H9 (cell line): ENCODE measurements at places on chromosomes 1 and 21.

- DNase-seq = no peak
These were observed 34.5 kb downstream of the MAN1A2 start for GRCh38 chr1:117401761-117402160.

GRCh38 chr1:82538876-82539275 is 738.1 kb downstream of the ADGRL2 start:
- DNase-seq = no peak

- peak; percentile 43 for DNase-seq
These were observed 49.1 kb upstream of the IFNLR1 start for GRCh38 chr1:24235921-24236788.

- DNase-seq = no peak
These were observed 49.8 kb upstream of the MROH9 start for GRCh38 chr1:170885551-170885950.

GRCh38 chr1:115456441-115456961 is 118.5 kb upstream of the NGF start:
- DNase-seq = no peak

DNA sequence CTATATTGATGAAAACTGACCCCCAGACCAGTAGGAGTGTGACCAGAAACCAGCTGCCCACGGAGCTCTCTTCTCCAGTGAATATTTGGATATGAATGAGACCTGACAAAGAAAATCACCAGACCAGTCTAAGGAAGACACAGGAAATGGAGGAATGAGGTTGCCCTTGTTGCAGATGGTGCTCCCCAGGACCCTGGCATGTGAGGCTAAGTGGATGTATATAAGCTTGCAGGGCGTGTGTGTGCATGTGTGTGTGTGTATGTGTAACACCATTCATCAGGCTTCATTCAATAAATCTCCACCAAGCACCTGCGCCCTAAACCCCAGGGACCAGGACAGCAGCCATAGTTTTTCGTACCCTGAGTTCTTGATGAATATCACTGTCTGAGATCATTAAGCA is 14.4 kb downstream of the PHLDA3 start:
- DNase-seq = no peak

GRCh38 chr1:186689376-186689775 is 9.2 kb upstream of the PTGS2 start:
- no peak for DNase-seq

DNA sequence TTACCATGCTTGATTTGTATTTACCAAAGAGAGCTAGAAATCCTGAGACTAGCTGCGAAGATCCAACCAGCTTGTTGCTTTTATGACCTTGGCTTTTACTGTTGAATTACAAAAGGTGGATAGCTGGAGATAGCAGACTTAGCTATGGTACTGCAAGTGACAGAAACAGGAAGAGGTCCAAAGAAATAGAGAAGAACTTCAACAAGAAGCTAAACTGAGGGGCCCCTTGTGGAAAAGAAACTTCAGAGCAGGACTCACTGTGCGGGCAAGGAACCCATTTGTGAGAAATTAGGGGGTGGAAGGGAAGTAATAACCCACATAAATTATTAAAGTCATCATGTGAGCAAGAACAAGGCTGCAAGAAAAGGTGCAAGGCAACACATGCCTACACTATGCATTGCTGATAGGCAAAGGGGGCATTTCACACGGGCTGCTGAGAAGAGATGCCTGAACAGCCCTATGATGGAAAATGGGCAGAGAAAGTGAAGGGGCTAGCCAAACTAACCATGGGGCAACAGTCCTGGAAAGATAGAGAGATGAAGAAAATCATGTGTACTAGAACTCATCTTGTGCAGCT is 116.6 kb upstream of the PRDX6 start:
- DNase-seq = no peak

GRCh38 chr1:67688526-67689219 is 3.7 kb downstream of the GADD45A start:
- no peak for DNase-seq

DNA sequence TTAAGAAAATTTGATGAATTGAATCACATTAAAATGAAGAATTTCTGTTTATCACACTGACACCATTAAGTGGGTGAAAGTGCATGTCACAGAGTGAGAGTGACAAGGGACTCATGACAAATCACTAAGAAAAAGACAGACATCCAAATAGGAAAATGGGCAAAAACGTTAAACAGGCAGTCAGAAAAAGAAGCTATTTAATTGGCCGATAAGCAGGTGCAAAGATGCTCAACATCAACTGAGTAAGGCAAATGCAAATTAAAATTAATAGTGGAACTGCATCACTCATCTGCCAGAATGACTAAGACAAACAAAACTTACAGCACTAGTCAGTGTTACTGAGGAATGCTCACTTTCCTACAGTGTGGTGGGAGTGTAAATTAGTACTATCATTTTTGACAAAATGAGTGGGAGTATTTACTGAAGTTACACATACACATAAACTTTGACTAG is 39.2 kb upstream of the RUNX1 start:
- no peak for DNase-seq

DNA sequence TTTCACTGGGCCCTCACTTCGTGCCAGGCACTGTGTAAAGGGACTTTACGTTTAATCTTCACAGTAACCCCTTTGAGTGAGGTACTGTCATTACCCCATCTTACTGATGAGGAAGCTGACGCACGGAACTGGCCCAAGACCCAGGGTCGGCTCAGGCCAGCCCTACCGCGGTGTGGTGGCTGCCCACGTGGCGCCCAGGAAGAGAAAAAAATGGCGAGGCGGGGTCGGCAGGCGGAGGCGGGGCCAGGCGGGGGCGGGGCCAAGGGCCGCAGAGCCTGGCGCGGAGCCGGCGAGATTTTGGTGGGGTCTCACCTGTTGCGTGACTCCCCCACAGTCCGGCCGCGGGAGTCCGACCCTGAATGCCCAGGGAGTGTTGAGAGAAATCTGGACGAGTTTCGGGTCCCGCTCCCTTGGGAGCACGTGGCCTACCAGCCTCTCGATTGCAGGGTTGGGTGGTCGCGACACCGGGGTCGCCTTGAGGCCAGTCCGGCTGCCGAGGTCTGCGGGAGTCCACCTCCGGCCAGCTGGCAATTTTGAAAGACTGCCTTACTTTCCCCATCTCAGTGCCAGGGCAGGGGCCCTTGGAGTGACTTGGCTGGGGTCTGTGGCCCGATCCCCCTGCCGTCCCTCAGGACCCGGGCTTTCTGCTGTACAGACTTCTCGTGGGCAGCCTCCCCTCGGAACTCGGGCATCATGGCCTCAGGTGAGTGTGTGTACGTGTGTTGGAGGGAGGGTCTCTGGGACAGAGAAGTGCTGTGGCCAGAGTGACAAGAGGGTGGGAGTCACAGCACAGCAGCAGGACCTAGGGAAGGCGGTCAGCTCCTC is at the start of the genes AMPD2 and GNAT2:
Gene AMPD2 (plus strand): TSS at position 262 of the 825 bp plus-strand sequence. CDS start 1,339 bp downstream, outside the sequence.
Gene GNAT2 (minus strand): TSS at position 41 of the 825 bp plus-strand sequence. CDS start 6,746 bp downstream, outside the sequence.
- DNase-seq = peak; percentile 80

- no peak for DNase-seq
These were observed 338.4 kb downstream of the DISC1 start for GRCh38 chr1:231964961-231965360.

DNA sequence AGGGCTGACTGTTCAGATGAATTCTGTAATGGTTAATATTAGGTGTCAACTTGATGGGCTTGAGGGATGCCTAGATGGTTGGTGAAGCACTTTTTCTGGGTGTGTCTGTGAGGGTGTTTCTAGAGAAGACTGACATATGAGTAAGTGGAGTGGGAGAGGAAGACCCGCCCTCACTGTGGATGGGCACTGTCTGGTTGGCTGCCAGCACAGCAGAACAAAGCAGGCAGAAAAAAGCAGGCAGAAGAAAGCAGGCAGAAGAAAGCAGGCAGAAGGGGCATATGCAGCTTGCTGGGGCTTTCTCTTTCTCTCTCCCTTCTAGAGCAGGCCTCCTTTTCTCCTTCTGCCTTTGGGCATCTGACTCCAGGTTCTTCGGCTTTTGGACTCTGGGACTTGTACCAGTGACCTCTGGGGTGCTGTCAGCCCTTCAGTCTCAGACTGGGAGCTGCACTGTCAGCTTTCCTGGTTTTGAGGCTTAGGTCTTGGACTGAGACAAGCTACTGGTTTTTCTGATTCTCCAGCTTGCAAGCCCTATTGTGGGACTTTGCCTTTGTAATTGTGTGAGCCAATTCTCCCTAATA is 42.9 kb upstream of the CD2 start:
- DNase-seq = peak; percentile 54

GRCh38 chr1:204408074-204408507 is 3.5 kb downstream of the PPP1R15B start:
- no peak for DNase-seq

DNA sequence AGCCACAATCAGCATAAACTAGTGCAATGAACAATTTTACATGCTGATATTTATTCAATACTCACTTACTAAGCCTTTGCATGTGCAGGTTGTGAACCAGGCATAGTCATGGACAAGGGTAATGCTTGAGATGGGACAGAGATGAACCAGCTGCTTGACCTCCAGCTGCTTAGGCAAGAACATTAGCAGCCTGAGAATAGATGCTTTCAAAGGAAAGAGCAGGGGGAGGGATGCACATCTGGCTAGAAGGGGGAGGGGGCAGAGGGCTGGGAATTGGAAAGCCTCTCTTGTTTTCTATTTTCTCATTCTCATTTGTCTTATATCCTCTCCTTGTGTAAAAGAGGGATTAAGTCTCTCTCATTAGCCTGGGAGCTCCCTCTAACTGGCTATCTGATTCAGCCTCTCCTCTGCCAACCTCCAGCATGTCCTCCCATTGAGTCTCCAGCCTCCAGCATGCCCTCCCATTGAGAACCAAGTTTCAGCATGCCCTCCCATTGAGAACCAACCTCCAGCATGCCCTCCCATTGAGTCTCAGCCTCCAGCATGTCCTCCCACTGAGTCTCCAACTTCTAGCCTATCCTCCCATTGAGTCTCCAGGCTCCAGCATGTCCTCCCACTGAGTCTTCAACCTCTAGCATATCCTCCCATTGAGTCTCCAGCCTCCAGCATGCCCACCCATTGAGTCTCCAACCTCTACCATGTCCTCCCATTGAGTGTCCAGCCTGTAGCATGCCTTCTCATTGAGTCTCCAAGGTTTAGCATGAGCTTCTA is 38.4 kb upstream of the TRABD2B start:
- no peak for DNase-seq

- DNase-seq = no peak
These were observed 175.6 kb downstream of the FCRL5 start for GRCh38 chr1:157376681-157377080.

- DNase-seq = no peak
These were observed 34.8 kb upstream of the ATP6V1G3 start for GRCh38 chr1:198575292-198575691.

- no peak for DNase-seq
These were observed 37.9 kb upstream of the BMP8B start for GRCh38 chr1:39826583-39826982.

- no peak for DNase-seq
These were observed 16.0 kb upstream of the LRRC7 start for GRCh38 chr1:69551476-69552324.

DNA sequence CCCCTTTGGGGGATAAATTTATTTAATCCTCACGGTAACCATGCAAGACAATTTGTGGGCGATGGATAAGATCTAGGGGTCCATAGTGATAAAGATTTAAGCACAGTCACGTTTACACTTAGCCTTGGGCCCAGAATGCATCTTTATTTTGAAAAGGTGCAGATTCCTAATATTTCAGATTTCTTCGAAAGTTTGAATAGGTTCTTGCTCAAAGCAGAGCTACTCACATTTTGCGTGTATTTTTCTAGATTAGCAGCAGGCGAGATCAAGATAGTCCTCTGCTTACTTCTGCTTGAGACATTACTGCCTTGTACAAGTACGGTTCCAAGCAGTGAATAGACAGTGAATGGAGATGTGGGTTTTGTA is 647 bp downstream of the TSEN15 start:
- DNase-seq = no peak

GRCh38 chr1:234584926-234585325 is 25.1 kb downstream of the IRF2BP2 start:
- DNase-seq = no peak

DNA sequence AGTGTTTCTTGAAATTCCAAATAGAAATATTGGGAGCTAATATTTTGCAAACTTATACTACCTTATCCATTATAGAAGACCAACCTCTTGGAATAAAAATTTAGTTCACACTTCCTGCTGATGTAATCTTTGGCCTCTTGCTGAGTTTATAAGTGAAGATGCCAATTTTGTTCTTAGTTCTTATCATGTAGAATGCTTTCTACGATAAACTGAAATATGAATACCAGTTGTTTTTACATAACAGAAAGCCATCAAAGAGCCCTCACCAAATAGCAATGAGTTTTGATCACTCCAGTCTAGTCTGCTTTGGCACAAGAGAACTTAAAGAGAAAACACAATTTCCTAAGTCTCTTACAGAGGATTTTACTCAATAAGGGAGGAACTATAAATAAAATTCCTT is 89.5 kb downstream of the DENND1B start:
- DNase-seq = no peak

DNA sequence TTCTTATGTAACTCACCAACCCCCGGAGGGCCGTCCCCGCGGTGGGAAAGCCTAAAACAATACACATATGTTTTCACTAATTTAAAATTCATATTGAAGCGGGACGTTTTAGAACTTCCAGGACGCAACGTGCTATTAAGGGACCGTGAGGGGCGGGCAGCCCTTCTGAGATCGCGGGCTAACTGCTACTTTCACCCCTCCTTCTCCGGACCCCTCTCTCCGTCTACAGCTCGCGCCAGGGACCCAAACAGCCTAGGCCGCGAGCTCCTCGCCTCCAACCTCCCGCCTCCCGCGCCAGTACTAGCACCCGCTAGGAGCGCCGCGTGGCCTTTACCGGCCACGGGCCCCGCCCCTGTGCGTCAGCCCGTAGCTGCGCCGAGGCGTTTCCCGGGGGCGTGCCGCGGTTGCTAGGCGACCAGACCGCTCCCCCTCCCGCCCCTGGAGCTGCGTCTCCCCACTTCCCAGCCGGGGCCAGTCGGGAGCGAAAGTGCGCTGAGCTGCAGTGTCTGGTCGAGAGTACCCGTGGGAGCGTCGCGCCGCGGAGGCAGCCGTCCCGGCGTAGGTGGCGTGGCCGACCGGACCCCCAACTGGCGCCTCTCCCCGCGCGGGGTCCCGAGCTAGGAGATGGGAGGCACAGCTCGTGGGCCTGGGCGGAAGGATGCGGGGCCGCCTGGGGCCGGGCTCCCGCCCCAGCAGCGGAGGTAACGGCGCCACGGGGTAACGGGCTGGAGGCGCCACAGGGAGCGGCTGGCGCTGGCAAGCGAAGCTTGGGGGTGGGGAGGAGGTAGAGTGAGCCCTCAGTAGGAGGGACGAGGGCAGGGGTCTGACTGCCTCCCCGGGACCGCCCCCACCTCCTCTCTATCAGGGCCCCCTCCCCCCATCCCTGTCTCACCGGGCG is at the start of gene DYRK3:
Gene DYRK3 (plus strand): TSS at position 457 of the 898 bp plus-strand sequence. CDS start 168 bp downstream, at position 625.
- DNase-seq = peak; percentile 95
